Hematopoietic multipotent progenitor cell (in vitro differentiated cells): ENCODE measurements at places on chromosomes 5 and 9.

DNA sequence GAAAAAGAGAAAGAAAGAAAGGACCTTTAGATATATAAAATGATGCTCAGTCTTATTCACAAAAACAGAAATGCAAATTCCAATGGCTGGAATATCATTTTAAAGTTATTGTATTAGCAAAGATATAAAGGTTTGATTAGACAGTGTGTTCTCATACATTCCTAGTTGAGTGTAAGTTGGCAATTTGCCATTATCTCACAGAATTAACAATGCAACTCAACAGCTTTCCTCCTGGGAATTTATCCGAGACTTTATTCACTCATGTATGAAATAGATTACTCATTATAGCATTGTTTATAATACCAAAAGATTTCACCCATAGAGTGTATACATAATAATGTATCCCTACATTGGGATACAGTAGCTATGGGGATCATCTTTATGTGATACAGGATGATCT is 27.1 kb upstream of the MLLT3 start:
- DNase-seq = no peak

- no peak for DNase-seq
Observed at GRCh38 chr5:61641748-61642565, 309.9 kb downstream of the ZSWIM6 start.

GRCh38 chr5:54651482-54652076 is 134.0 kb downstream of the SNX18 start:
- DNase-seq = no peak

GRCh38 chr5:62791059-62791458 is 212.4 kb downstream of the LRRC70 start:
- DNase-seq = no peak

GRCh38 chr9:92534204-92534603 is 1.6 kb downstream of the ECM2 start:
- no peak for DNase-seq

DNA sequence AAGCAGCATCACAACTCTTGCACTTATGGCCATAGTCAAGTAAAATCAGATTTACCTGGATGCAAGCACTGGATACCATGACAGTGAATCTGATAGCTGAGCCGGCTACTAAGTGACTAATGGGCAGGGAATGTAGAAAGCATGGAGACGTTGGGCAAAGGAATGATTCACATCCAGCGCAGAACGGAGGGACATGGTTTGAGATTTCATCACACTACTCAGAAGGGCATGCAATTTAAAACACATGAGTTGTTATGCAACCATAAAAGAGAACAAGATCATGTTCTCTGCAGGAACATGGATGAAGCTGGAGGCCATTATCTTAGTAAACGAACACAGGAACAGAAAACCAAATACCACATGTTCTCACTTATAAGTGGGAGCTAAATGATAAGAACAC is 169.1 kb upstream of the PIK3R1 start:
- no peak for DNase-seq

DNA sequence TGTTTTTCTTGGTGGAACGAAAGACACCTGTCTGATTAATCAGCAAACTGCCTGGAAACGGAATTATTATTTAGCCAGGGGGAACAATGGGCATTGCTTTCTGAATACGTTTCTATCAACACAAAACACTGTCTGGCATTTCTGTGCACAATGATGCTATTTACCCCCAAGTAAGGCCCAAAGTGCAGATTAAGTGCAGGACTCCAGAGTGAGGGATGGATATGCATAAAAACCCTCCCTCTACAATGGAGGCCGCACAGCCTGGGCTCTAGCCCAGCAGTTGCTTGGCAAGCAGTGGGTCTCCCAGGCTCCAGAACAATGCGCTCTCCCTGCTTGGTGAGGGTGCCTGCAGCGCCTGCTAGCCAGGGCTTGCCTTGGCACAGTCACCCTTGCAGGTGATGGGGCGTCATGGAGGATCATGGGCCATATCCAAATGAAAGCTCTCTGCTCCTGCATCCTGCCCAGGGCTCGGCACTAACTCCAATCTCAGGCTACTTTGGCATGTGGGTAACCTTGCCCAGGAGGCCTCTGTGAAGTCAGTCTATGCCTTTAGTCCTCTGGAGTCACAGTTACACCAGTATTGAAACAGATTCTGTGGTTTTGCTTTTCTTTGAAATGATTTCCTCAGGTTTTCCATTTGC is 11.5 kb upstream of the SPATA24 start:
- DNase-seq = no peak

DNA sequence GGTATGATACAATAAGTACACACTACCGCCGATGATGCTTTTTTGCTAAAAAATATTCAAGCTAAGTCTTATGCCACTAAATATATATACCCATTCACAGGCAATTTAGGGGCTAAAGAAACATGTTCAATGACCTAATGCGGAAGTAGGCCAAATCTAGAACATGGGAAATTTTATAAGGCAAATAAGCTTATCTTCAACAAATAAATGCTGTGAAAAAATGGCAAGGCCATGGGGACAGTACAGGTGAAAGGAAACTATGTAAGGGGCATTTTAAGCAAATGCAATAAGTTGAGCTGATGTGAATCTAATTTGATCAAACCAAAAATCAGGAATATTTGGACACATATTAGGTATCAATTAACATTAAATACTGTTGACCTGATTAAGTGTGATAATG is 339.5 kb upstream of the EDIL3 start:
- no peak for DNase-seq

DNA sequence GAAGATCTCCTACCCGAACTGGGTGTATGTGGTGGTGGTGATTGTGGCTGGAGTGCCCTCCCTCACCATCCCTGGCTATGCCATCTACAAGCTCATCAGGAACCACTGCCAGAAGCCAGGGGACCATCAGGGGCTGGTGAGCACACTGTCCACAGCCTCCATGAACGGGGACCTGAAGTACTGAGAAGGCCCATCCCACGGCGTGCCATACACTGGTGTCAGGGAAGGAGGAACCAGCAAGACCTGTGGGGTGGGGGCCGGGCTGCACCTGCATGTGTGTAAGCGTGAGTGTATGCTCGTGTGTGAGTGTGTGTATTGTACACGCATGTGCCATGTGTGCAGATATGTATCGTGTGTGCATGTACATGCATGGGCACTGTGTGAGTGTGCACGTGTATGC is 3.5 kb upstream of the SLC6A18 start:
- no peak for DNase-seq

- no peak for DNase-seq
Observed at GRCh38 chr5:30764704-30765103, 428.8 kb upstream of the CDH6 start.

DNA sequence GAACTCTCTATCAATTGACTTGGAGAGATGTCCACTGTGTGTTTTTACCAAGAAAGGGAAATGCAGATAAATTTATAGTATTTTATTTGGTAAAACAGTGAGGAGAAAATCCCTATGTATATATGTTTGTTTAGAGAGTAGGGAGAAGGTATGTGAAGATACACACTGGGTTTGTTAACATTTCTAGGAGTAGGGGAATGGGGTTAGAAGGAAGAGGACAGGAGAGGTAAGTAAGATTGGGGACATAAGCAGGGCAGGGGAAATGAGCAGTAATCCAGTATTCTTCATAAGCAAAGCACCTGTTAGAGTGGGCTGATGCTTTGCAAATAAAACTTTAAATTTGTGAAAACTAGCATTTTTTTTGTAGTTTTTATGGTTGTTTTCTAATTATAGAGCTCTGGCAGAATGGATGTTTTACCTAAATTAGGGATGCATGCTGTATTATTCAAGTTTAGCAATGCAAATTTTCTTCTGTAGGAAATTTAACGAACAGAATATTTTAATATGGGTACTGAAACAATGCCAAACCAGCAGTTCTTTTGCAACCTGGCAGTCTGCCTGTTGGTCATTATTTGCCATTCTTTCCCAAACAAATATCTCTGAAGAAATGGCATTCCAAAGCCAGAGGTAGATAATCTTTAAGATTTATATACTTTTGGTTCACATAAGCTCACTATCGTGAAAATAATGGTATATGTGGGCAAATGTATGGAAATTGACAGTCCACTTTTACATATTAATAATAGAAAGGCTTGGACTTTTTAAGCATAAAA is 19.4 kb upstream of the DCP2 start:
- DNase-seq = no peak

DNA sequence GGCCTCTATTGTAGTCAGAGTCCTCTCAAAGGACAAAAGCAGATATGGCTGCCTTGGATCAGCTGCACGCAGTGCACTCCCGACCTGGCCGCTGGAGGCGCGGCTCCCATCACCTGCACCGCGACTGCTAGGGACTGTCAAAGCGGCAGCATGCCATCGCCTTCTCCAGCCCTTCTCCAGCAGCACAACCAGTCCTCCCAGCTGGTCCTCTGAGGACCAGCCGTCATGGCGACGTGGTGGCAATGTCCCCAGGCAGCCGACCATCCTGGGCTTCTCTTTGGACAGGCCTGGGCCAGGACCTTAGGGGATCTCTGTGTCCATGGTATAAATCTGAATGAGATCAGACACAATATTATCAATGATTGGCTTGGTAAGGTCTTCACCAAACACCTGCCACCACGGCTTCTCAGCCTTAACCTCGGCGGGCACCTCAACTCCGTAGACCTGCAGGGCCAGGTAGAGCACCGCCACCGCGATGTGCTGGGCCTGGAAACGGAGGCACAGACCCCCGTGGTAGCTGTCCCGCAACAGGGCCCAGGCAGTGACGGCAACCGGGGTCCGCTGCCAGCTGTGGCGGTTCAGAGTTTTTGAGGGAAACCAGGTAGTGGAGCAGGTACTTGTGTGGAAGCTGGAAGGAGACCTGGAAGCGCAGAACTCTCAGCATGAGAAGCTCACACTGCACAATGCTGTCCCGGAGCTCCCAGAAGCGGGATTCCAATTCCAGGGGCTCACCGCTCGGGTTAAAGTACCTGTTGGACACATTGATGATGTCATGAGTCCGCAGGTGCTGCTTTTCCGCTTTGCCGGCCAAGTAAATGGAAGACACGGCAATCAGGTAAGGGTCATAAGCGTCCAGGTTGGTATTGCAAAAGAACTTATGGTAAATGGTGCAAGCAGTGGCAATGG is 8.5 kb downstream of the DUSP1 start:
- DNase-seq = no peak

DNA sequence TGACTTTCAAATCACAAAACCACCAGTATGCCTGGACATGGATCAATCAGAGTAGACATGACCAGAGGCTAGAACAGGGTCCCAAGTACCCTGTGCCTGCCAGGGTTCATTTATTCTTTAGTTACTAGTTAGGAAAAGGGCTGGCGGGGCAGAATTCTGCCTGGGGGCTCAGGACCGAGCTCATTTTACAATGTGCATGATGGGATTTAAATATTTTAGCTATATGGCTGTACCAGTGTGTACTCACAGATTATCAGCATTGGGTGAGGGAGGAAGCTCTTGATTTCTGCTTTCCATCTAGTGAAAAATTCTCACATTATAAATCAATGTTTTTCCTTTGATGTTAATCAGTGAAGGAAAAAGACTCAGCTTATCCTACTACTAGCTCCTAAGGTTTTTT is 1511.1 kb downstream of the EFNA5 start:
- no peak for DNase-seq

DNA sequence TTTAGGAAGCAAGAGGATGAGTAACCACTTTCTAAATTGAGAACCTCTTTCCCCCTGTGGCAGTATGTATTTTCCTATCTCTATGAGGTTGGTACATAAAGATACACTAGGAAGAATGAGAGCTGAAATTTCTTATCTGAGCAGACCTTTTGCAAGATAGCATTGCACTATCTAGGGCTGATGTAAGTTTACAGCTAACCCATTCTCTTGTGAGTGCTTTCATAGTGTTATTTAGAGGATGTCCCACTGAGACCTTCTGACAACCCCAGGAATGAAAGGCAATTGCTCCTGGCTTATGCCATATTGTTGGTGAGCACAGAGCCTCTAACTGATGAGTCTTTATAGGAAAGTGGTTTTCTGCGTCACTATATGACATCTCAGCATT is 1209.3 kb upstream of the CDH6 start:
- DNase-seq = no peak

GRCh38 chr5:133794771-133795415 is 173.5 kb downstream of the C5orf15 start:
- DNase-seq = no peak

GRCh38 chr5:151002250-151002649 is 18.1 kb upstream of the GPX3 start:
- DNase-seq = peak; percentile 13

GRCh38 chr9:121744002-121744686 is 92.7 kb downstream of the DAB2IP start:
- peak; percentile 57 for DNase-seq

- no peak for DNase-seq
Observed at GRCh38 chr5:111142932-111143331, 50.8 kb downstream of the WDR36 start.

DNA sequence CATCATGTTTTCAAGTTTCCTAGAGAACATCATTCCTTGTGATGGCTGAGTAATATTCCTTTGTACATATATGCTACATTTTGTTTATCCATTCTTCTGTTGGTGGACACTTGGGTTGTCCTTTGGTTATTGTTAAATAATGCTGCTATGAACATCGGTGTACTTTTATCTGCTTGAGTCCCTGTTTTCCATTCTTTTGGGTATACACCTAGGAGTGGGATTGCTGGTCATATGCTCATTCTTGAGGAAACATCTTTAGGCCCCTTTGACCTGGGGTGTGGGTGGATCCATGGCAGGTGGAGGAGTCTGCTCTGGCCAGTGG is 25.3 kb downstream of the GALNT12 start:
- DNase-seq = no peak

GRCh38 chr5:15375559-15375958 is 124.4 kb upstream of the FBXL7 start:
- no peak for DNase-seq

GRCh38 chr9:130191068-130191748 is 19.0 kb downstream of the NCS1 start:
- DNase-seq = no peak

- DNase-seq = no peak
Observed at GRCh38 chr5:124844371-124844920, 98.0 kb upstream of the ZNF608 start.

- no peak for DNase-seq
Observed at GRCh38 chr5:157201857-157202256, 21.2 kb downstream of the ITK start.

DNA sequence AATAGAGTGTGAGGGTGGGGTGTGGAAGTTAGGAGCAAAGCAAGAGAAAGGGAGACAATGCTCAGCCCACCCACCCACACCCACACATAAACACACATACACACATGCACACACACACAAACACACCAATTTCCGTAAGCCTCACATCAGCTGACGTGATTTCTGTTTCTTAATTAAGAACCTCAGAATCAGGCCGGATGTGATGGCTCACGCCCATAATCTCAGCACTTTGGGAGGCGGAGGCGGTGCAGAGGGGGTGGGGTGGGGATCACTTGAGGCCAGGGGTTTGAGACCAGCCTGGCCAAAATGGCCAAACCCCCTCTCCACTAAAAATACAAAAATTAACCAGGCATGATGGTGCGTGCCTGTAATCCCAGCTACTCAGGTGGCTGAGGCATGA is 26.4 kb upstream of the PIK3R1 start:
- no peak for DNase-seq

DNA sequence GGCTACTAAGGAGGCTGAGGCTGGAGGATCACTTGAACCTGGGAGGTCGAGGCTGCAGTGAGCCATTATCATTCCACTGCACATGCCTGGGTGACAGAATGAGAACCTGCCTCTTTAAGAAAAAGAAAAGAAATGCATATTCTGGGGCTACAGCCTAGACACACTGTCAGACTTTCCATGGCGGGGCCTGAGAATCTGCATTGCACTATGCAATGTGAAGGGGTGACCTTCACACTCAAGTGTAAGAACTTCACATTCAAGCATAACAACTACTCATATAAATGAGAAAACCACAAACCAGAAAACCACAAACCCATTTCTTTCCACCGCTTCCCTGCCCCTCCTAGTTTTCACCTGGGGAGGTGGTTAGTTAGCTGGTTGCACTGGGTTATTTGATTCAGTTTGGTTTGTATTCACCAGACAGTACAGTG is 18.0 kb upstream of the FBP2 start:
- DNase-seq = no peak
